Activated CD4-positive, alpha-beta T cell treated with anti-CD3 and anti-CD28 coated beads, Interleukin-2, amount 10 ng/mL, durations not matched to agents 7 days and 5 days (primary cell): ENCODE measurements at places on chromosomes 4 and X.

- DNase-seq = peak; percentile 8
- peaks cover 5% of the 10 kb centered on the region for H3K27me3 ChIP-seq
- no peaks in the 10 kb centered on the region for H3K36me3 ChIP-seq
- peaks cover 33% of the 10 kb centered on the region for H3K4me1 ChIP-seq
- peak overlapping the region; percentile 84 for H3K27ac ChIP-seq
Measured at GRCh38 chrX:39816871-39817731, 280.7 kb downstream of the BCOR start.

GRCh38 chrX:83535417-83536196 is 27.5 kb downstream of the POU3F4 start:
- no peaks in the 10 kb centered on the region for H3K36me3 ChIP-seq
- peak overlapping the region; percentile 65 for H3K4me3 ChIP-seq
- H3K27me3 ChIP-seq = no peaks in the 10 kb centered on the region
- no peaks in the 10 kb centered on the region for H3K4me1 ChIP-seq
- peak overlapping the region; percentile 46 for H3K27ac ChIP-seq

GRCh38 chr4:25088093-25088952 is 57.6 kb upstream of the LGI2 start:
- peaks cover 41% of the 10 kb centered on the region for H3K27me3 ChIP-seq
- H3K27ac ChIP-seq = no peak overlapping the region
- H3K4me1 ChIP-seq = peaks cover 14% of the 10 kb centered on the region
- DNase-seq = no peak

DNA sequence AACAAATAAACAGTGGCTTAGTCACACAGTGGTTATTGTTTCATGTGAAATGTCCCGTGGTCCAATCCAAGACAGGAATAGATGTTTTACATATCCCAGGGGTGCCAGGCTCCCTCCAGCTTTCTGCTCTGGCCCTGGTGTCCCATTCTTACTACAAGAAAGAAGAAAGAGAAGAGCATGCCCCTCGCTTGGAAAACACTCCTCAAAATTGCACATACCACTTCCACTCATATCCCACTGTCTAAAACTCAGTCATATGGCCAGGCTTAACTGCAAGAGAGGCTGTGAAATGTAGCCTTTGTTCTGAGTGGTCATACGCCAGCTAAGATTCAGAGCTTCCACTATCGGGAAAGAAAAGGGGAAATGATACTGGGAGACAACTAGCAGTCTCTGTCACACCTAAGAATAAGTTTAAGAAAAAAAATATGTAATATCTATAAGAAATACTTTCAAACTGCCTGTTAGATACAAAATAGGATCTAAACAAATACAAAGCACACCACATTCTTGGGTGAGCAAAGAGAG is 306.8 kb upstream of the FAM241A start:
- no peak overlapping the region for H3K4me3 ChIP-seq
- no peaks in the 10 kb centered on the region for H3K27me3 ChIP-seq
- no peaks in the 10 kb centered on the region for H3K36me3 ChIP-seq

DNA sequence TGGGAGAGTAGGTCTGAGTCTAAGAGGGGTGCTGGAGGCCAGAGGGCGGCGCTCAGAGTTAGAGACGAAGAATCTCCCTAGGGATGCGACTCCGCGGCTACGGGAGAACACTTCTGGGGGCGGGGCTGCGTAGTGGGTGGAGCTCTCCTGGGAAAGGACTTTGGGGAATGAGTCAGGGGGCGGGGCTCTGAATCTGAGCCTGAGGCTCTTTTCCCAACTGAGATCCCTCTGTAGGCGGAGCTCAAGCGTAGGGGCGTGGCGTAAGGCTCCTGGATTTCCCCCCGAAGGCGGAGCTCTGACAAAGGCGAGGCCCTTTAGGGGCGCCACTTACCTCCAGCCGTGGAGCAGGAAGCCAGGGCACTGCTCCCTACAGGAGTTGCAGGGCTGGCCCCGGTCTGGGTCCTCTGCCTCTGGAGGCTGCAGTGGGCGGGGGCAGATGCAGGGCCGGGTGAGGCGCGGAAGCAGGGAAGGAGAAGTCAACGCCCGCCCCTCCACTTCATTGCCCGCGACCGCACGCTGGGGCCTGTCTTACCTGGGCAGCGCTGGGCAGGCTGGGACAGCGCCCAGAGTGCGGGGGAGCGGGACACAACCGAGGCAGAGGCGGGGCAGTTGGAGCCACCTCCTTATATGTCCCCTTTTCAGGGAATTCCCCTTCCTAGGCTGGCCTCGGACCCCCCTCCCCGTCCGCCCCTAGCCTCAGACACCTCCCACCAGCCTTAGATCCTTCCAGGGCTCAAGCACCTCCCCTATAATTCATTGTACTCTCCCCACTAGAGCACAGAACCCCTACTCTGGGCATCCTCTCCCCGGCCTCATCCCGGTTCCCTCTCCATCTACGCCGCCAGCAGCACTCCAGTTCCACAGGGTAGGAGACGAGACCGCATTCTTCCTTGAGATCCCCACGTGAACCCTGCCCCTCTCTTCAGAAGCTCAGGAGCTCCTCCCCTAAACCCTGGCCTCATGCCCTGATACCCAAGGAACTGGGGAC is 1.6 kb downstream of the PRICKLE3 start:
- H3K27me3 ChIP-seq = no peaks in the 10 kb centered on the region
- peaks cover 12% of the 10 kb centered on the region for H3K36me3 ChIP-seq
- DNase-seq = peak; percentile 34
- H3K27ac ChIP-seq = peak overlapping the region; percentile 84
- H3K4me1 ChIP-seq = peaks cover 39% of the 10 kb centered on the region

GRCh38 chr4:86898562-86898961 is 6.3 kb upstream of the C4orf36 start:
- peaks cover 4% of the 10 kb centered on the region for H3K4me1 ChIP-seq
- no peak overlapping the region for H3K4me3 ChIP-seq
- H3K36me3 ChIP-seq = no peaks in the 10 kb centered on the region
- no peaks in the 10 kb centered on the region for H3K27me3 ChIP-seq

DNA sequence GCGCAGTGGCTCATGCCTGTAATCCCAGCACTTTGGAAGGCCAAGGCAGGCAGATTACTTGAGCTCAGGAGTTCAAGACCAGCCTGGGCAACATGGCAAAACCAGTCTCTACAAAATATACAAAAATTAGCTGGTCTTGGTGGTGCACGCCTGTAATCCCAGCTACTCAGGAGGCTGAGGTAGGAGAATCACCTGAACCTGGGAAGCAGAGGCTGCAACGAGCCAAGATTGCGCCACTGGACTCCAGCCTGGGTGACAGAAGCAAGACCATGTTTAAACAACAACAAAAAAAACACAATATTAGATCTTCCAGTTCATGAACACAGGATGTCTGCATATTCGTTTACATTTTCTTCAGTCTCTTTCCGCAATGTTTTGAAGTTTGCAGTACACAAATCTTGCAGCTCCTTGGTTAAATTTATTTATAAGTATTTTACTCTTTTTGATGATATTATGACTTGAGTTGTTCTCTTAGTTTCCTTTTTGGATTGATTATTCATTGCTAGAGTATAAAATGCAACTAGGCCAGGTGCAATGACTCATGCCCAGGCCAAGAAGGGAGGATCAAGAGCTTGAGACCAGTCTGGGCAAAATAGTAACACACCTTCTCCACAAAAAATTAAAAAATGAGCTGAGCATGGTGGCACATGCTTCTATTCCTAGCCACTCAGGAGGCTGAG is 30.4 kb upstream of the ABCG2 start:
- H3K36me3 ChIP-seq = peaks cover 2% of the 10 kb centered on the region
- H3K27me3 ChIP-seq = peaks cover 17% of the 10 kb centered on the region
- no peak for DNase-seq
- no peak overlapping the region for H3K4me3 ChIP-seq

DNA sequence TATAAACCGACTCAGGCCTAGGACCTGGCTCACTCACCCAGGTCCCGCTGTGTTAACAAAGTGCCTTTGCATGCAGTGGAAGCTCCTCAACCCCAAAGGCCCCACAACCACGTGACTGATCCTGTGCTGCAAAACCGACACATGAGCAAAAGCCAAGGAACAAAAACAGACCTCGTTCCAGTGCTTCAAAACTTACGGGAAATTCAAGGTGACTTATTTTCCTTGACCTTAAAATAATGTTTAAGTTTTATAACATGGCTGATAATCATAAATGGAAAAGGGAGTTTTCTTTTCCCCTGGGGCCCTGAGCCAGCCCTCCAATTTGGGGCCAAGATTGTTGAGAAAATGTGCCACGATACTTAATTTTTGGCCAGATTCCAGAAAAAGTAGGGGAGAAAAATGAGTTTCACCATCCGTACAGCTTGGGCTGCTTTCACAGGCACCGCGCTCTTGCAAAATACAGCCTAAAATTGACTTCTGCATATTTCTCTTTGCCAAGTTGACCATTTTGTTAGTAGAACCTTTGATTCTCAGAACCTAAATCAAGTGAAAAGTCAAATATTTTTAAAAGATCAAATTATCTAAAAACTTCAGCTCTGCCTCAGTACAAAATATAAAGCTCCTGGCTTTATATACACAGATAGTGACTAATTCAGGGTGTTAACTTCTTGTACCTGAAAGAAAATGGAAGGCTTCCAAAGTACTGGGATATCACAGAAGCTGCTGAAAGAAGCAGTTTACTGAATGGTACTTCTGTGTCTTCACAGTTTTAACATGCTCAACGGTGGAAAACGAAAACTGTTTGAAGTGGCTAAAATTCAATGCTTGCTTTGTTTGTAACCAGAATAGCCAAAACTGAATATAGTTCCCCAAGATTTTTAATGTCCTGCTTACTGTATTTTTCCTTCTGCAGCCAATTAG is 93.8 kb downstream of the APBB2 start:
- no peak for DNase-seq
- no peaks in the 10 kb centered on the region for H3K4me1 ChIP-seq
- H3K27ac ChIP-seq = no peak overlapping the region
- no peaks in the 10 kb centered on the region for H3K36me3 ChIP-seq
- H3K4me3 ChIP-seq = no peak overlapping the region

GRCh38 chrX:75609406-75609805 is 86.6 kb upstream of the ZDHHC15 start:
- no peak for DNase-seq
- H3K27ac ChIP-seq = no peak overlapping the region
- H3K4me3 ChIP-seq = no peak overlapping the region
- no peaks in the 10 kb centered on the region for H3K27me3 ChIP-seq
- no peaks in the 10 kb centered on the region for H3K36me3 ChIP-seq

DNA sequence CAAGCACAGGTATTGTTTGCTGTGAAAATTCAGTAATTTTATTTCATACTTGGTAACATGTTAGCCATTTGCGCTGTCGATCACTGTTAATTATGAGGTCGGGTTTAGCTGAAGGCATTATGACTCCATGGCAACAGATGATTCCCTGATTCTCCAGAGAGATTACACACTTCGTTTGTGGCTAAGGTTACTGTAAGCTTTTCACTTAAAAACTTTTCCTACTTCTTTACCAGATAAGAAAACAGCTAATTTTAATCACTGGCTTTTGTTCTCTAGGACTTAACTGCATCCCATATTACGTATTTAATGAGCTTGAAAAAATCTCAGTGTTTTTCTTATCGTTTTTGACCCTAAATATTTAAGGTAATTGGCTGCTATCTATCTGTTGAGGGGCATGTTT is 2.1 kb downstream of the GSTCD start:
- peaks cover 2% of the 10 kb centered on the region for H3K27me3 ChIP-seq
- peaks cover 30% of the 10 kb centered on the region for H3K4me1 ChIP-seq
- H3K4me3 ChIP-seq = no peak overlapping the region
- H3K27ac ChIP-seq = no peak overlapping the region

- H3K36me3 ChIP-seq = peaks cover 21% of the 10 kb centered on the region
- H3K27ac ChIP-seq = no peak overlapping the region
- H3K4me3 ChIP-seq = no peak overlapping the region
- no peaks in the 10 kb centered on the region for H3K27me3 ChIP-seq
- peaks cover 12% of the 10 kb centered on the region for H3K4me1 ChIP-seq
- no peak for DNase-seq
Measured at GRCh38 chr4:140529434-140529833, 5.5 kb downstream of the ELMOD2 start.

- no peak overlapping the region for H3K27ac ChIP-seq
- peaks cover 23% of the 10 kb centered on the region for H3K4me1 ChIP-seq
- H3K27me3 ChIP-seq = no peaks in the 10 kb centered on the region
- no peak overlapping the region for H3K4me3 ChIP-seq
- no peak for DNase-seq
- H3K36me3 ChIP-seq = no peaks in the 10 kb centered on the region
Measured at GRCh38 chr4:36332023-36332781, 50.8 kb downstream of the DTHD1 start.
